ENCODE measurements at places on chromosomes 11 and 22.

DNA sequence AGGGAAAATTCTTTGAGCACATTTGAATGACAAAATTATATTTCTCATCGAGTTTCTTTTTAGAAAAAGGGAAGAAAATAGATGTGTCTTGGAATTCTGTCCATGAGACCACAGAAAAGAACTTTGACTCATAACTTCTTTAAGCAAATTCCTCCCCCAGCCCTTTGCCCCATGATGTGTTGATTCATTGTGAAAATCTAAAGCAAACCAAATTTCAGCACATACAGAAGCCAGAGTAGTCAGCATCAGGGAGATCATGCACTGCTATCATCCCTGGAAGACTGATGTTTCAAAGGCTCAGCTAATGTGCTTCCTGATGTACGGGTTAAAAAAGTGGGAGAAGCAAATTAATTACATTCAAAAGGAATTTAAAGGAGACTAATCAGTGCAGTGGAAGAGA lies 159.7 kb downstream of the FAT3 start:
- no peak for DNase-seq

- no peak for DNase-seq
Measured at GRCh38 chr11:89327885-89328284, 150.2 kb downstream of the TYR start.

- no peak for DNase-seq
Measured at GRCh38 chr11:69480547-69481392, 693 bp upstream of the LINC01488 start.

- no peak for DNase-seq
Measured at GRCh38 chr22:29062286-29062821, 723 bp upstream of the C22orf31 start.

DNA sequence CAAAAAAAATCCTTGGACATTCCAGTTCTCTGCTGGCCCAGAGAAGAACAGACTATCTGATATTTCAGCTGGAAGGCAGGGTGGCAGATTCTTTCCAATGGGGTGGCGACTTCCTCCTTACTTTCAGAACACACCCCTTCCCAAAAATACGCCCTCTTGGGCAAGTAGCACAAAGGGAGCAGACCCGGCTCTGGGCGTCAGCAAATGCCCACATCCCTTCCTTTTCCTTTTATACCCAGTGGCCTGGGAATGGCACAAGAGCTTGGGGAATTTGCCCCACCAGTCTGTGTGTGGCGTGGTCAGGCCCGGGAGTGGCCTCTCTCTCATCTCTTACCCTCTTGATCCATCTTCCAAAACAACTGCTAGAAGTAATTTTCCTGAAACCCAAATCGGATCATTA lies 33.0 kb upstream of the NUP160 start:
- no peak for DNase-seq

DNA sequence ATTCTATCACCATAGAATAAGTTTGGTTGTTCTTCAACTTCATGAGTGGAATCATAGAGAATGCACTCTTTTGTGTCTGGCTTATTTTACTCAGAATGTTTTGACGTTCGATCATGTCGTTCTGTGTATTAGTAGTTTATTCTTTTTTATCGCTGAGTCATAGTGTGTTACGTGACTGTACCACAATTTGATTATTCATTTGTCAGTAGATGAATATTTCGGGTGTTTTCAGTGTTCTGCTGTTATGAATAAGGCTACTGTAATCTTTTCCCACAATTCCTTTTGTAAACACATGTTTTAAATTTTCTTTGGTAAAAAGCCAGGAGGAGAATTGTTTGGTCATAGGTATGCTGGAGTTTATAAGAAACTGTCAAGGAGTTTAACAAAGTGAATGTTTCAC lies 279.9 kb upstream of the B3GAT1 start:
- DNase-seq, result no peak

GRCh38 chr11:37115963-37116362 lies 517.9 kb upstream of the RAG2 start:
- DNase-seq, result no peak

- no peak for DNase-seq
Measured at GRCh38 chr11:44244639-44245310, 65.2 kb downstream of the ALX4 start.

DNA sequence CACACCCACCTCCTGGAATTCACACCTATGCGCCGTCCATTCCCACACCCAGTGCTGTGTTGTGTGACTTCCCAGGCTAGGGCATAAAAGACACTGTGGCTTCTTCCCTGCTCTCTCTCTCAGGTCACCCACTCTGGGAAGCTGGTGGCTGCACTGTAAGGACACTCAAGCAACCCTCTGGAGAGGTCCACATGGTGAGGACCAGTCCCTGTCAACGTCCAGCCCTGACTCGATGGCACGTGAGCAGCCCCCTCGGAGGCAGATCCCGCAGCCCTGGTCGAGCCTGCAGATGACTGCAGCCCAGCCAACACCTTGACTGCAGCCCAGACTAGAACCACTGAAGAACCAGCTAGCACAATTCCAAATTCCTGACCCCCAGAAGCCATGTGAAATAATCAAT lies 16.2 kb downstream of the CBX7 start:
- DNase-seq, result no peak

GRCh38 chr11:64334764-64335735 lies 5.0 kb upstream of the CCDC88B start:
- no peak for DNase-seq

DNA sequence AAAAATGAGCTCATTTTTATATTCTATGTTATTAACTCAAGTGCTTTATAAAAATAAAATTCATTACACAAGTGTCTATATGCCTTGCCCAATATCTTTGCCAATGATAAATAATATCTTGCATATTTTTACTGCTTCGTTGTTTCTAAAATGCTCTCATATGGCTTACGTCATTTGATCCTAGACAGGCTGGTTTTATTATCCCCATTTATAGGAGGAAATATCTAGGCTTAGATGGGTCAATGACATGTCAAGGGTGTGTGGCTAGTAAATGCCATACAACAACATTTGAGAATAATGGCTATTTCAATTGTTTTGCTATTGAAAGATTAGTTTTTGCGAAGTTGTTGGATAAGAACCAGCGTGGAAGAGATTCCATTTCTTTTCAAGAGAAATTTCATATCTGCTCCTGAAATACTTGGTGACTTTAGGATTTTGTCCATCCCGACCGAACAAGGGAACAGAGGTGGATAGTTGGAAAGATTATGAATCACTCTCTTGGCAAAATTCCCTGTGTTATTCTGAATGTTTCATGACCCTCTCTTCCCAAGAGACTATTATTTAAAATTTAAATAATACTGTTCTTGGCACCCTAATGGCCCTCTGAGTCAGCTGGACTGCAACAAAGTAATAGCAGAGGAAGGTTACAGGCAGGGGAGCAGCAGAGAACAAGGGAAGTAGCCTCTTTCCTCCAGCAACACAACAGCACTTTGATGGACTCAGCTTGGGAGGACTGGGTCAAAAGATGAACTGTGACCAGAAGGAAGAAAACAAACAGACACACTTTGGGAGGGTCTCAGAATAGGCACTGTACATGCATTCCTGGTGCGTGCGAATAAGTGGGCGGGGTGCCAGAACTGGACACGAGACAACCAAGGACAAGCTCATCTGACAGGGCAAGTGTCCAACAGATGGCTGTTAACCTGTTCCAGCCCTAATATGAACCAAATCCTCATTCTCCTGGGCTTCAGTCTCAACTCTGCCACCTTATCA lies 94.5 kb downstream of the ME3 start:
- no peak for DNase-seq

- no peak for DNase-seq
Measured at GRCh38 chr11:82815406-82815805, 81.7 kb upstream of the FAM181B start.

GRCh38 chr11:95093548-95093947 lies 3.9 kb downstream of the ENDOD1 start:
- DNase-seq, result no peak

DNA sequence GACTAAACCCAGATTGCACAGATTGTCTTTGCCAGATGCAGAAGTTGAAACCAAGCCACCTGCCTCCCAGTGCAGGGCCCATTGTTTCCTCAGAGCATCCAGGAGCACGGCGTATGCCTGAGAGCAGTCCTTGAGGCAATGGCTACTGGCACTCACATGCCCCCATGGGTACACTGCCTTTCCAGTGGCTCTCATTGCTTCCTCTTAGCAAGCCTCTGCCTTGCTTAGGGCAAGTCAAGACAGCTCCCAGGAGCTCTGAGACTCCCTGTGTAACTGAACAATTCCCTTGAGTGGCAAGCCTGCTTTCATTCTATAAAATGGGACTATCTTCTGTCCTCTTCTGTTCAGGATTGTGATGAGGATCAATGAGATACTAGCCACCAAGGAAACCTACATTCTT lies 4.1 kb downstream of the SYTL2 start:
- no peak for DNase-seq

GRCh38 chr11:101860696-101861427 lies 53.9 kb upstream of the CEP126 start:
- no peak for DNase-seq

DNA sequence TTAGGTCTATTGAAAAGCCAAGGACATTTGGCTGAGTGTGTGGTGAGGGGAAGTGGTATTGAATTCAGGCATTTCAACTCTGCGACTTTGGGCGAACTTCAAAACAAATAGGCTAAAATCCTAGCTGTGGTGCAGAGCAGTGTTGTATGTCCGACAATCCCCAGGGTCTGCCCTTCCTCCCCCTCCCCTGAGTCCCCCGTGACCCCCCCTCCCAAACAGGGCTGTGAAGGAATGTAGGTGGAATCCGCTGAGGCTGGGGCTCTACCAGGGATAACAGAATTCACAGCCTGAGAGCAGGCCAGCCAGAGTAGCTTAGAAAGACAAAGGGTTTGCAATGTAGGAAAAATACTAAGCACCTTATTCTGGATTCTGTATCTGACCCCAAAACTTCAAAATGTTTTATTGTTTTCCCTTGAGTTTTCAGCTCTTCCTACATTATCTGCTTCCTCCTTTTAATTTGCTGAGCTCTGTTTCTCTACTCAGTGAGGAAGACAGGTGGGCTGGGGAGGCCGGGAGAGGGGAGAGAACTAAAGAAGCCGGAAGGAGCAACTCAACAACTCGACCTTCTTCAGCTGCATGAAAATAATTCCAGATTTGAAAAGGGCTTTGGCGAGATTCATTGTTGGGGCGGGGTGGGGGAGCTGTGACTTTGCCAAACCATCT lies 315.2 kb downstream of the BLID start:
- no peak for DNase-seq

- no peak for DNase-seq
Measured at GRCh38 chr22:41844513-41844912, 11.6 kb downstream of the SREBF2 start.

- DNase-seq, result no peak
Measured at GRCh38 chr11:10688401-10688800, 5.2 kb downstream of the IRAG1 start.

GRCh38 chr11:84130646-84131427 lies 844.7 kb upstream of the CCDC90B start:
- no peak for DNase-seq

GRCh38 chr22:38276166-38276565 lies 3.4 kb upstream of the TMEM184B start:
- DNase-seq, result no peak

DNA sequence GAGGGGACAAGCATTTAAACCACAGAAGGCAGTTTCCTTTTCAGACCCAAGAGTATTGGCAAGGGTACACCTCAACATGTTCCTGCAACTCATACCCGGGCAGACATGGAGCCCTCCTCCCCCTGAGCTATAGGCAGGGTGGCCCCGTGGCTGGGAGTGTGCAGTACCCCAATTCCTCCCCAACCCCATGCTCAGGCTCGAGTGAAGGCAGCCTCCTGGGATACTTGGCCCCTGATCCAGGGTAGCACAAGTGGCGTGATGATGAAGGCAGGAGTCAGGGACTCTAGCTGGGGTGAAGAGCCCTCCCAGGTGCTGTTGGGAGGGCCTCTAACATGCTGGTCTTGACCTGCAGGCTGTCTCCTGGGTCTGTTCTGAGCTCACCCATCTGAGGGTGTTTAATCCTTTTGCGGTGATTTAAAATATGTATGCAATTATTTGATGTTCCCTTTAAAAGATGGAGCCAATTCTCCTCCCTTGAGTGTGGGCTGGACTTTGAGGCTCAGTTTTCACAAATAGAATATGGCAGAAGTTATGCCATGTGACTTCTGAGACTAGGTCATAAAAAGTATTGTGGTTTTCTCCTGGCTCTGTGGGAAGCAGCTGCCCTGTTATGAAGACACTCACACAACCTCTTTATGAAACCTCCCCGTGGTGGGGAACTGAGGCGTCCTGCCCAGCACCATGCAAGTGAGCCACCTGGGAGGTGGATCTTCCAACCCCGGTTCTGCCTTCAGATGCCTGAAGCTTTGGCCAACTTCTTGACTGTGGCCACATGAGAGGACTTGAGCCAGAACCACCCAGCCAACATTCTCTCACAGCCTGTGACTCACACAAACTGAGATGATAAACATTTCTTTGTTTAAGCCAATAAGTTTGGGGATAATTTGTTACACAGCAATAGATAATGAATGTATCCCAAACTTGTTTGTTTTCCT lies 54.7 kb upstream of the NECTIN1 start:
- no peak for DNase-seq

DNA sequence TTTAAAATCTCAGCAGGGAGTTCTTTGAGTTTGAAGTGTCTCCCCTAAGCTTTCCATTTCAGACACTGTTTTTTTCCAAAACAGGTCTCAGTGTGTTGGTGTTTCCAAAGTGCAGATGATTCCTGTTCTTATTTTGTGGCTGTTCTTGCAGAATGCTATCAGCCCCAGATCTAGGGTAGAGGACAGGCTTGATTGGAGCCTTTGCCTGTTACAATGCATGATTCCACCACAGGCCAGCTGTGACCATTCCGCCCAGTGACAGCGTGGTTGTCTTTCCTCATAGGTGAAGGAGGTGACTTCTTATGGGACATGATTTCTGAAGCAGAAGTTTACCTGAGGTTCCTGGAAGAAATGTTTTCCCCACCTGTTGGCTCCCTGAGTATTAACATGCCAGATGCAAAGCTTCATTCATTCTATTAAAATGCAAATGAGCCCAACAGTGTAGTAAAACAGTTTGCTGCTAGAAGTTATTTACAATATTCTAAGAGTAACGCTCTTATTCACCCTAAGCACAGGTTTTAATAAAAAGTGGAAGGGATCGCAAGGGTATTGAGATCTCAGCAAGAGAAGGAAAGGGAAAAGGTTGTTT lies 36.9 kb upstream of the BIRC3 start:
- no peak for DNase-seq

GRCh38 chr11:35853971-35854370 lies 89.9 kb upstream of the LDLRAD3 start:
- DNase-seq, result no peak

DNA sequence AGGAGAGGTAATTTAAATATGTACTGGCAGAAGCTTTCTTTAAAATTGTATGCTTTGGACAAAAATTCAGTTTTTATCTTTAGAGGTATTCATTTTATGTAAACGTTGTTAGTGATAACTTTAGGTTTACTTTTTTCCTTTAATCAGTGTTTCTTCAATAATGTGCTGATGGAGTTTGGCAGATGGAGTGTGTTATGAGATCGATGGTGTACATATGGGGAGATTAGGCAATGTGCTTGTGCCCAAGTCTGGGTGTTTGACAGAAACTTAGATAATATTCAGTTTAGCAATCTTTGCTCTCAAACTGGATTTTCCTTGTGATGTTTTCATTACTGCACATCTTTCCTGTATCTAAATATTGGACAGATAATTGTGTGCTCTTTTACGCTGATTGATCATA lies 425.4 kb downstream of the JRKL start:
- DNase-seq, result no peak
